ENCODE measurements at places on chromosomes 13 and 19.

DNA sequence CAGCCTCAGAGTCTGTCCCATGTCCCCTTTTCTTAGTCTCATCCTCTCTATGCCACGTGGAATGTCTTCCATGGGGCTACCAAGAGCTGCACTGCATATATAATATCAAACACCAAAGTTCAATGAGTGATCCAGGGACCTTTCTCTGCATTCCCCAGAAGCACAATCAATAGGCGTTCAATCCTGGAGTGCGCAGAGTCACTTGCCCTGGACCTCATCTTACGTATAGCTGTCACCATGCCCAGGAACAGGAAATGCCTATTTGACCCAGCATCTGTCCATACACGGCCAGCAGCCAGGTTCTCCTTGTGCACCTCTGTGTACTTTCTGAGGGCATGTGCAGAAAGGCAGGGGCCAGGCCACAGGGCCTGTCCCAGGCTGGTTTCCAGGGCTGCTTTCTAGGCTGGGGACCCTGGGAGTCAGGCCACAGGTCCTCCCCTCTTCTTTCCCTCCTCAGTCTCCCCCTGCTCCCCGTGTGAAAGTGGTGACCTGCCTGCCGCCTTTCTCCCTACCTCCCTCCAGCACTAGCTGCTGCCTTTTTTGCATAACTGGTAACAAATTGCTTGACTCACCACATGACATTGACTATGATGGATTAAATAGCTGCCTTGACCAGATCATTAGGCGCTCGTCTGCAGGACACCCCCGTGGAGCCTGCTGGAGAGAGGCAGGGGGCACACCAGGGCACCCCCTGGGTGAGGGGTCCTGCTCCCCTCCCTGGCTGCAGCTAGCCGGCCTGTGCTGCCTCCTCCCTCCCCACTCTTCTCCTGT is 222.0 kb downstream of the ZNF536 start:
- no peak for DNase-seq

GRCh38 chr13:52371736-52372247 is 34.2 kb downstream of the THSD1 start:
- DNase-seq, result no peak

- DNase-seq, result no peak
Measured at GRCh38 chr19:54600212-54600611, 6.8 kb downstream of the LILRA1 start.

- peak; percentile 65 for DNase-seq
Measured at GRCh38 chr19:34963573-34964406, at the start of gene ZNF792. ZNF792 (minus strand) TSS chr19:34964229; CDS start chr19:34963662, 567 bp downstream.

DNA sequence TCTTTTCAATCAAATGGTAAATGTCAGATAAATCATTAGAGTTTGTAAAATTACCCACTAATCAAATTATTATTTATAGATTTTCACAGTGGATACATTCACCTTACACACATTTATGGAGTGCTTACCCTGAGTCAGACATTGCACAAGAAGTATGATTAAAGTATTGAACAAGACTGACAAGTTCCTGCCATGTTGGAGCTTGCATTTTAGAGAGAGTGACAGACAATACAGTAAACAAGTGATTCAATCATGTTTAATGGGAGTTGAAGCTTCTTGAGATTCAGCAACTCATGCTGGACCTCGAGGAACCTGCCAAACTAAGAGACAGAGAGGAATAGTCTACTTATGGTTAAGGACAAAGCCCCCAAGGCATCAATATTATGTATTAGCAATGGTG is 487.8 kb downstream of the PCDH17 start:
- DNase-seq, result no peak

DNA sequence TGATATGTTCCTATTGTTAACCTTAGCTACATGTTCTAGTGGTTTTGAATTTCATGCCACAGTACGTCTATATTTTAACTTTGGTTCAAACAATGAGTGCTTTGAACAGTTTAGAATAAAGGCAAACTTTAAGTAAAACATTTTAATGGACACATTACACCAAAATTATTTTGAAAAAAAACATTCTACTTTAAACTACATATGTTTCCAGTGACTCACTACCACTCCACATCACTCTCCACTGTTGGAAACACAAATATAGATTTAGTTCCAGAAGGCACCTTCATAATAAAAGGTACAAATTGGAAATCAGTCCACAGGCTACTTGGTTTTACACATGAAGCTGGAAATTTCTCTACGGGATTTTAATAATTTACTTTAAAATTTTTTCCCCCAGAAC is 373.5 kb downstream of the MYO16 start:
- DNase-seq, result no peak

- DNase-seq, result no peak
Measured at GRCh38 chr19:34226036-34226435, 28.3 kb upstream of the GARRE1 start.

GRCh38 chr19:45514376-45515051 is 7.2 kb downstream of the VASP start:
- no peak for DNase-seq

DNA sequence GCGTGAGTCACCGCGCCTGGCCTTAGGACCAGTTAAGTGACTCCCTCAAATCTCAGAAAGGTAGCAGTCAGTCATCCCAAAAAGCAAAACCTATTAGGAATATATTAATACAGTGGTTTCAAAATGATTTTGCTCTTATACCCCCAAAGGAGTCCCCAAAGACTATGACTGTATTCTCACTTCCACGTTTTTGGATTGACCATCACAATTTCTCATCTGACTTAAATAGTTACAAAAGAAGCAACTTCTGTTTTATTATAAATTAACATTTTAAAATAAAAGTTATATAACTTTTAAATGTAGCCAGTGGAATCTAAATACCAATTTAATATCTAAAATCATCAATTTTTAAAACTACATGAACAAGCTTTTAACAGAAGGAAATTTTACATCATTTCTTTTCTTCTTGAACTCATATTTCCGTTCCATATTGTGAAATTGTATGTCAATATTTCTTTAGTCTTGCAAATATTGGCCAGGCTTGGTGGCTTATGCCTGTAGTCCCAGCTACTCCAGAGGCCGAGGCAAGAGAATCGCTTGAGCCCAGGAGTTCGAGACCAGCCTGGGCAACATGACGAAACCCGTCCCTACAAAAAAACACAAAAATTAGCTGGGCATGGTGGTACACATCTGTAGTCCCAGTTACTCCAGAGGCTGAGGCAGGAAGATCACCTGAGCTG is 1.5 kb upstream of the SPART start:
- no peak for DNase-seq

DNA sequence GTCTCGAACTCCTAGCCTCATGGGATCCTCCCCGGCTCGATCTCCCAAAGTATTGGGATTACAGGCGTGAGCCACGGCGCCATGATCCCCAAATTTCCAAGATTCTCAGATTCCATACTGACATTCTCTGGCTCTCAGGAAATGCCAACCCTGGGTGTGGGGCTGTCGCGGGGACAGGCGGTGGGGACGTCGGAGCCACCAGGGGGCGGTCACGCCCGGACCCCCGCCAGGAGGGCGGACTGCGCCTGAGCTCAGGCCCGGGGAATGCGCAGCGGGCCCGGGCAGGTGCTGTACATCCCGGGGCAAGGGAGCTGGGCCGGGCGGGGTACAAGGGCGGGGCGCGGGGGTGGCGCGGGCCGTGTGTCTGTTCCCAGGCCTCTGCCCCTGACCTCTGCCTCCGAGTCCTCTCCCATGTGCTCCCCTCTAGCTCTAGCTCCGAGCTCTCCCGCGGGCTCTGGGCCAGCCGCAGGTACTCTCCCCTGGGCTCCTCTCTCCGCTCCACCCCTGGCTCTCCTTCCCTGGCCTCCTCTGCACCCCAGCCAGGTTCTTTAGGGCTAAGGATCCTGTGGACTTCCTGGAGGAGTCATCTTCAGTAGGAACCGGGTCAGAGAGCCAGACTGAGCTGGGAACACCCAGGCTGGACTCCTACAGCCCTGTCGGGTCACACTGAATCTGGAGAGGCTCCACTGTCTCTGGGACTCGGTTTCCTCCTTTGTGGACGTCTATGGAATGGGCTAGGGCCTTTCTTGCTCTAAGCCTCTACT is 2.4 kb downstream of the PPP1R13L start:
- no peak for DNase-seq

GRCh38 chr19:39768786-39769185 is 9.9 kb upstream of the LEUTX start:
- no peak for DNase-seq

DNA sequence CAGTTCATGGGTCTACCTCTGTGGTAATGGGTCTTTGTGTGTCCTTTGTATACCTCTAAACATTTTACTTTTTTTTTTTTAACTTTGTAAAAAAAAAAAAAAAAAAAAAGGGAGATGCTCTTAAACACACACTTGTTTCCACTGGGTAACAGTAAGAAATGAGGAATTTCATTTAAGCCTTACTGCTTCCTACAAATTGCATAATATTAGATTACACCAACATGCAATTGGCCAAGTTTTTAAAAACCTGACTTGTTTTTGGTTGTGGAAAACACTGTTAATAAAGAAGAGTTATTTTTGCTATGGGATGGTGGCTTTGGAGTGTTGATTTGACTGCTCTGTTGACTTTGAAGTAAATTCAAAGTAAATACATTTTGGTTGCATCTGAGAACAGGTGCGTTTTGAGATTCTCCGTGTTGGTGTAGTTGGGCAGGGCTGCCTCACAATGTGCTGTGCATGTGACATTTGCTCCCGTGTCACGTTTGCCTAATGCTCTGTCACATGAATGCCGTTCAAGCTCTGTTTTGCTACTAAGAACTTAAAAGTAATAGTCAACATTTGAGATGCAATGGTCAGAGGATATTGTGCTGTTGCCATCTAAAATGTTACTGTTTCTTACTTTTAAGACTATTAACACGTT is 202.4 kb downstream of the LMO7 start:
- no peak for DNase-seq

DNA sequence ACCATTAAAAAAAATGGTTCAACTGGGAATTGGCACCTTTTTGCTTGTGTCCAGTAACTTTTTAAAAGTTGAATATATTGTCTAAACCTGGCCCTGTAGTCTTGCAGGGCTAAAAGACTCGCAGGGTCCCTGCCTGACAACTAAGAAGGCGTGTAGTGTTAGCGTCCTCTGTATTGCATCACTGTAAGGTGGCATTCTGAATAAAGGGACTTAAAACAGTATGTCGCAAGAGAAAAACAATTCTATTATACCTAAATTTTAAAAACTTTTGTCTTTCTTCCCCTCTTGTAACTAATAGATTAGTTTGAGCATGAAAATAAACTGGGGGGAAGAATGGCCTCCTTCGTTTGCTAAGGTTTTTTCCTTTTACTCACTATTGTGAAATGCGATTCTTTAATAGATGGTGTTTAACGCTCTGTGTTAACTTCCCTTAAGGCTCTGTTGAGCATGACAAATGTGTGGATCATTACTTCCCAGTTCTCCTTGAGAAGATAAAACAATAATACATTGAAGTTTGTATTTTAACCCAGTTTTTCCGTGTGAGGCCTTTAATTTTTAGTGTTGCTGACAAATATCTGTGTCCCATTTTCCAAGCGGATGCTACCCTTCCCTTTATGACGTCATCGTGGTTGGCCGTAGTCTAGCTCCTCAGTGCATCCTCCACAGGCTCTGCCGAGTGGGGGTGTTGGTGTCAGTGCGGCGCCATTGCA is 134.6 kb downstream of the KATNAL1 start:
- no peak for DNase-seq

GRCh38 chr19:9010693-9011092 is 484 bp upstream of the MUC16 start:
- DNase-seq, result no peak

- no peak for DNase-seq
Measured at GRCh38 chr19:16764793-16765433, 45.3 kb downstream of the NWD1 start.

- no peak for DNase-seq
Measured at GRCh38 chr19:44772959-44773358, 4.7 kb upstream of the CBLC start.

DNA sequence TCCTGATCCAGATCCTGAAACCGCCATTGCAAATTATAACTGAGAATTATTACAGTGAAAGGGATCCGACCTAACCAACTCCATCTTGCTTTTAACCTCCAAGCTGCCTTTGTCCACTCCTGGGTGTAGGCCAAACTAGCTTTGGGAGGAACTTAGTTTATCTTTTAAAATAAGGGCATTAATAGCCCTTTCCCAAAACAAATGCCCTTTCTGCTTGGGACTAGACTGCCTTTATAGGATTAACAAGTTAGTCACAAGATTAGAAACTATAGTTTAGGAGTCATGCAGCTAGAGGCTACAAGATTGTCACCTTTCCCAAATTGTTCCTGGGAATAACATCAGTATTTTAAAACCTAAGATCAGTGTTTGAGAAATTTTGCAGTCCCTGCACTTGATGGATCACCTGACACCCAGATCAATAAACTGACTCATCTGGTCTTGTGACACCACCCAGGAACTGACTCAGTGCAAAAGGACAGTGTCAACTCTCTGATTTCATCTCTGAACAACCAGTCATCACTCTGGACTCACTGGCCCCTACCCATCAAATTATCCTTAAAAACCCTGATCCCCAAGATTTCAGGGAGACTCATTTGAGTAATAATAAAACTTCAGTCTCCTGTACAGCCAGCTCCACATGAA is 4.1 kb upstream of the ZNF841 start:
- DNase-seq, result no peak

GRCh38 chr13:24995225-24995804 is 100.6 kb upstream of the PABPC3 start:
- no peak for DNase-seq

GRCh38 chr13:75739244-75739868 is 103.2 kb downstream of the LMO7 start:
- DNase-seq, result no peak

GRCh38 chr13:30868799-30869470 is 37.1 kb upstream of the MEDAG start:
- DNase-seq, result no peak

DNA sequence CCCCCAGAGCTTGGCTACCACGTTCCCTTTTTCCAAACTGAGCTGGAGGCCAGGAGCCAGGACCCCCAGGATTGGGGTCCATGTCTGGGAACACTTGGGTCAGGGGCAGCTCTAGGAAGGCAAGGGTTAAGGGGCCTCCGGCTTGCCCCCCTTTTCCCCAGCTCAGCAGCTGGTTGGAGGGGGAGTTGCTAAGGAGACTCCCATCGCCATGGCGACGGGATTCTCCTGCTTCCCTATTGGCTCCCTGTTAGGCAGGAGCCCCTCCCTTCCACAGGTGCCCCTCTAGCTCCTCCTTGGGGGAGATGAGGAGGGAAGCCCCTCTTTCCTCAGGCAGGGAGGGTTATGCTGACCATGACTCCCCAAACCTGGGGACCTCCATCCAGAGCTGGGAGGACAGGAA is 33.9 kb downstream of the PDE4A start:
- peak; percentile 9 for DNase-seq

DNA sequence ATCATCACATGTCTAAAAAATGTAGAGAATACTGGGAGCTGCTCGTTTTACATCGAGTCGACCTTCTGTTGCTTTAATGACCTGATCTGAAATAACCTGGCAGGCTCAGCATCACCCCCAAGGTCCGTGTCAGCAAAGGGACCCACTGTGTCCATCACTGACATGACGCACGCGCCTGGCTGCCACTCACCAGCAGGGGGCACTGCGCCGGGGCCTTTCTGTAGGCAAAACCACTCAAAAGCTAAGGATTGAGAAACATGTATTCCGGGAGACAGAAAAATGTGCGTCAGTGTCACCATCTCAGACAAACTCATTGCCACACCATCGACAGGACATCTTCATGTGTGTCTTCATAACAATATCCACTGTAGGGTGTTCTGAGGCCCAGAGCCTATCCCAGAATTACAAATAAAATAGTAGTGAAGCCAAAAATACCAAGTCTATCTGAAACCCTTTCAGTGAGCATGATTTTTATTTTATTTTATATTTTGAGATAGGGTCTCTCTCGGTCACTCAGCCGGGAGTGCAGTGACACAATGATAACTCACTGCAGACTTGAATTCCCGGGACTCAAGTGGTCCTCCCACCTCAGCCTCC is 130.3 kb upstream of the LSM14A start:
- DNase-seq, result peak; percentile 9

All from hypothalamus (tissue), 51 donors.